ENCODE measurements at places on chromosomes 4 and X.

GRCh38 chr4:149961876-149962597, 116.2 kb upstream of the DCLK2 start:
- no peak for DNase-seq

- peak; percentile 59 for DNase-seq
Measured at GRCh38 chr4:44447563-44448504, 775 bp downstream of the KCTD8 start.

DNA sequence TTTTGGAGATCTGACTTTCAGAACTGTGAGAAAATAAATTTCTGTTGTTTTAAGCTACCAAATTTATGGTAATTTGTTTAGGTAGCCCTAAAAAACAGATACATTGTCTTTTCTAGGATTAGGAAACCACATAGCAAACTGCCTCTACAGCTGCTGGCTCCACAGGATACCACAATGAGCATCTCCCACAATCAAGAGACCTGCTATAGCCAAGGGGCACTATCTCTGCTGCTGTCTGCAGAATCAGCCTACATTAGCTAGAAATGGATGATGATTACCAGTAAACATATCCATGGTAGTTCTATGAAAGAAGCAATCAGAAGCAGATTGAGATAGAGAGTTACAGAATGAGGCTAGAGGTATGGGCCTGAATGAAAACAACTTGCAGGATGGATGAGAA, 244.4 kb upstream of the NDST4 start:
- DNase-seq = no peak

DNA sequence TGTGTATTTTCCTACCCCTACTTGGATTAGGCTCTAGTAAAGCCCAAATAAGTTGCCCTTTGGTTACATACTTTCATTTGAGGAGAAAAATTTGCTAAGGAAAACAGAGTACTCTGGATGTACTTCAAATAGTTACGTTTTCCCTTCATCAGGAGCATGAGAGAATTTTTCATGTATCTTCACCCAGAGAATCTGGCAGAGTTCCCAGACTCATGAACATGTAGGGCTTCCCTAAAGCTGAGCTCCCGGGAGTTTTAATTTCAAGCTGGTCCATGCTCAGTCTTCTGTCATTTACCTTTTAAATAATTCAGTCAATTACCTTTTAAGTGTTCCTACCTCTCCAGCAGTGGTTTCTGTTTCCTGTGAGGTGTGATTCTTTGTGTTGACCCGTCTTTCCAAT, 367.5 kb upstream of the GRID2 start:
- DNase-seq = no peak

GRCh38 chr4:8847331-8847730, 24.3 kb downstream of the HMX1 start:
- DNase-seq = no peak

DNA sequence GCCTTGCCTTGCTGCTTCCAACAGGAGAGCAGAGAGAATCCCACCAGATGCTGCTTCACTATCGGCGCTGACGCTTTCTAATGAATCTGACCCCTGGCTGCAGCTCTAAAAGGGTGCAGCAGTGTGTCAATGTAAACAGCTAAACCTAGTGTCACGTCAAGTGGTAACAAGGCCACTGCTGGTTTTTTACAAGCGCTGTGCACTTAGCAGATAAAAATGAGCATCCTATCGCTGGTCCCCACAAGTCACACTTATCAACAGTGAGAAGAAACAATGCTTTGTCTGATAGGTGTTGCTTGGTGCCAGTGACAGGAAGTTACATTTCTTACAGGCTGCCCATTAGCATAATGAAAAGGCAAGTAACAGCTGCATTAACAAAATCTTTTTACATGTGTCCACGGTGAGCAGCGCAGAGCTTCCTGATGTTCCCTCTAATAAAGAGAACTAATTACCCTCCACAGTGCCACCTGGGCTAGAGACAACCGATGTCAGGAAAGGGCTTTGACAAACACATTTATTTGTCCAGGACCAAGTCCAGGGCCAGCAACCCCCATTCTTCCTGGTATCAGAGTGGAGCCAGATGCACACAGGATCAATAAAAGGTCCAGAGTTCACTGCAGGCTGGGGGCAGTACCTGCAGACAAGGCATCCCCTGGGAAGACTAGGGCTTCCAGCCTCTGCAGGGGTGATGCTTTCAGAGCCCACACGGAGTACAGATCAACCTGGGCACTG, 176.0 kb downstream of the MGST2 start:
- no peak for DNase-seq

- no peak for DNase-seq
Measured at GRCh38 chrX:50877310-50877709, 33.2 kb upstream of the BMP15 start.

DNA sequence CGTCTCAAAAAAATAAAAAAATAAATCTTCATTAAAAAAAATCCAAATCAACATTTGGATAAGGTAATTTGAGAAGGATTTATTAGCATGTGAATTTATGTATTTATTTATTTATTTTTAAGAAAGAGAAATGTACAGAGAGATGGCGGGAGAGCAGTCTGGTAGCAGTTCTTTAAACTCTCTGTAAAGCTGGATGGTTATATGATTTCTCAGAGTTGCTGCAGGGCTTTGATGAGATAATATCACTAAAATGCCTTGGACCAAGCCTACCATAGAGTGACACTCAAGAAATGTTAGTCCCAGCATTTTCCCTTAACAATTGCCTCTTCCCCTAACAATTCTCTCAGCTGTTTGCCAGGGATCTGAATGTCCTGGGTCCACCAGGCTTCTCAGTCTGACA, 103.4 kb upstream of the LNX1 start:
- DNase-seq = no peak

- DNase-seq = no peak
Measured at GRCh38 chrX:41066391-41066790, 18.9 kb upstream of the USP9X start.

DNA sequence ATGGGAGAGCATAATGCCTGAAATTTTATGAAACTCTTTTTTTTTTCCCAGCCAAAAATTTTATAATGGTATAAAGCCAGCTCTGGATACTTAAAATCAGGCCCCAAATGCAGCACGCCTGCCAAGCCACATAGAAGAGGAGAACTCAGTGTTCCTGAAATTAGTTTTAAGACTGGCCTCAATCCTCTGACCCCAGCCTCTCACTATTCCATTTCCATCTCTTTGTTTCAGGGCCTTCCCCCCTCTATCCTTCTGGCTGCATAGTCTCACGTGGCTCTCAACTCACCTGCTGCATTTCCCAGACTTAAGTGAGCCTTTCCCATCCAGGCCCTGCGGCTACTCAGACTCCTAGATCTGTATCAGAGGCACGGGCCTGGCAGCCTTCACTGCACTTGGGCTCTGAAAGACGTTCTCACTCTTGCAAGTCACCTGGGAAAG, 5.2 kb upstream of the CBR4 start:
- no peak for DNase-seq

DNA sequence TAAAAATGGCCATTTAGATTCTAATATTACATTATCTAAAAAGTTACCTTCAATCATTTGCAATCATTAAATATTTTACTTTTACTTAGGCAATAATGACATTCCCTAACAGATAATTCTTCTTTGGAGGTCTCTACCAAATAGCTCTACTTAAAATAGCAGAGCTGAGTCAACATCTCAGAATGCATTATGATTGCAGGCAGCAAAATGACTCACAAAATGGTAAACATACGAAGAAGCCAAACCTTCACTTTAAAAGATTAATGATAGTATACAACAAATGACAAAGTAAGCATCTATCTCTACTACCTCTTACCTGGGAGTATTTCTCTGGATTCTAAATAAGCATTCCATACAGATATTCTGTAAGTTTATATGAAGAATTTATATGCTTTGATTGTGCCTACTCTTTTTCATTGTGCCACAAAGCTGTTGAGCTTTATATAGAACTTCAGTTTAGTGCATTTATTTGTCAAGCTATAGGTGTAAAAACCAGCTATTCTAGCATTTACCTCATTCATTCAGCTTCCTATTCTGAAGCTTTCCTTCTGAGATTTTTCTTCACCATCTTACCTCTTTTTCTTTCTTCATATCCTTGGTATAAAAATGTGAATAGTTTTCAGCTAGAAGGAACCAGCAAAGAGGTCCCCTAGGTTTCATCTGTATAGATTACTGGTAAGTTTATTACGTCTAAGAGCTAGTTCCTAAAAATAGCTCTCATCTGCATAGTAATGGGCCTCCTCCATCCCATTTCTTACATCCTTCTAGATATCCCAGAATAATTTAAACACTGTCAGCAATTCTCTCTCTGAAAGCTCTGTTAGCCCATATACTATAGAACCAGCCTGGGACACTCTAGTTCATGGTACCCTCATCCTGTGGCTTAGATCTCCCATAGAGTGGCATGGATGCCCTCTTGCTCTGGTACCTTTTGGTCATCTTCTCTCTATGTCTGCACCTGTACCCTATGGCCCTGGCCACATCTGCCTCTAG, 17.2 kb upstream of the SPCS3 start:
- no peak for DNase-seq

DNA sequence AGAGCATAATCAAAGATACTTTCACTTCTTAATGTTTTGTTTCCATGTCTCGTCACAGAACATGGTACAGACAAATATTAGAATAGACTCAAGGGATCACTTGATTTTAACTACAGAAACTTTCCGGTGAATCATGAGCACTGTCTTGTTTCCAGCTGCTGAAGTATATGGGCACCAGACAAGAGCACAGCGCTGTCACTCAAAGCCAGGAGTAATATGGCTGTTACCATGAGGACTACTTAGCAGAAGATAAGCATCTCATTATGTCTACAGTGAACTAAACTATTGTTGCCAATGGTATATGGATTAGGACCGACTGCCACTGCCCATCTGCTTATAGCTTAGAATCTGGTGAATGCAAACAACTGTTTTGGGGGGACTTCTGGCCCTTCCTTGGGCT, 34.3 kb downstream of the MECP2 start:
- DNase-seq = no peak

GRCh38 chr4:138412847-138413246, 170.7 kb upstream of the SLC7A11 start:
- DNase-seq = no peak

GRCh38 chr4:8052160-8052691, 106.4 kb downstream of the ABLIM2 start:
- DNase-seq = no peak

DNA sequence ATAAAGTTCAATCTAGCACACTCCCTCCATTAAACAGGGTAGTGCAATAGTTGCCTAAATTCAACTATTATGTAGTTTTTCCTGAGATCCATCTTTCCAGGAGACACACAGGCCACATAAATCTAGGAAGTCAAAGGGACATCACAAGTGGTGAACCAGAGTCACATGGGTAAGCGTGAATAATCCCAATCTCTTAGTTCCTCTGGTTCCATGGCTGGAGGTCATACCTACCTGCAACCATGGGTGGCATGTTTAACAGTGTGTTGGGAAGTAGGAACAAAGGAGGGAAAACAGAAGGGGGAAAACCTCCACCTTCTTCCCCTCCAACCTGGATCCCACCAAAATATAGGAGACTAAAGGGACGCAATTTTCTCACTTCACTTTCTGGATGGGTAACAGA, 2651.6 kb downstream of the ARAP2 start:
- DNase-seq = no peak

GRCh38 chr4:123116412-123116811, 194.0 kb upstream of the NUDT6 start:
- no peak for DNase-seq

DNA sequence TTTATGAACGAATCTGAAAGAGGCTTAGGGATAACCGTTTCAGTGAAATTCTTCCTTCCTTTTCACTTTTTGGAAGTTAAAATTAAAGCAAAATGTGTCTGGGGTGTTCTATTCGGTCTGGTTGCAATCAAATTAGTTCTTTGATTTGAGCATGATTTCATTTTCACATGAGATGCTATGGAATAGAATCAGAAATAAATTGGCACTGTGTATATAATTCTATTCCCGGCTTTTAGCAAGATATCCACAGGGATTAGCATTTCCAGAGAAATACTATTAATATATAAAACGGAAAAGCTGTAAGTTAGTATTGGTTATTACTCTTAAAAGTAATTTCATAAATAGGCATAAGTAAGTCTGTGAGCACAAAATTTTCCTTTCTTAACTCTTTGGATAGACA, 1676.8 kb upstream of the PCDH7 start:
- no peak for DNase-seq

DNA sequence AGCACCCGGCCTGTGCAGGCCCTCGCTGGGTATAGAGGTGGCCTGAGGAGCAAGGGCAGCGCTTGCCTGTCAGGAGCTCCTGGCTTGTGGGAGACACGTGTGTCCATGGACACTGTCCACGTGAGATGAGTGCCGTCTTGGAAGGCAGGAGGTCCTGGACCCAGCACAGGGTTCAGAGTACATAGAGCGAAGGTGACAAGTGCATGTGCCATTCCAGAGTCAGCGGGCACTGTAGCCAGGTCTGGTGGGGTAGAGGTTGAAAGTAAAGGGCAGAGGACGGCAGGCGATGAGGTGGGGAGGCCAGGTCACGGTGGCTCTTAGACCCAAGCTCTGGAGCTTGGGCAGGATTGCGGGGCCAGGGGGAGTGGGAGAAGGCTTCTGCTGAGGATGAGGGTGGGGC, 28.4 kb upstream of the TADA2B start:
- no peak for DNase-seq

GRCh38 chr4:145481164-145481941, at the start of gene SMAD1:
TSS of gene SMAD1 (plus strand) at chr4:145481853. CDS start at chr4:145514614, 32,761 bp downstream.
- peak; percentile 84 for DNase-seq

GRCh38 chrX:41516999-41517765, 70.0 kb downstream of the NYX start:
- DNase-seq = no peak

GRCh38 chrX:110536816-110537215, 178.2 kb downstream of the RTL9 start:
- no peak for DNase-seq

- no peak for DNase-seq
Measured at GRCh38 chr4:181418496-181418895, 824.7 kb upstream of the TENM3 start.

DNA sequence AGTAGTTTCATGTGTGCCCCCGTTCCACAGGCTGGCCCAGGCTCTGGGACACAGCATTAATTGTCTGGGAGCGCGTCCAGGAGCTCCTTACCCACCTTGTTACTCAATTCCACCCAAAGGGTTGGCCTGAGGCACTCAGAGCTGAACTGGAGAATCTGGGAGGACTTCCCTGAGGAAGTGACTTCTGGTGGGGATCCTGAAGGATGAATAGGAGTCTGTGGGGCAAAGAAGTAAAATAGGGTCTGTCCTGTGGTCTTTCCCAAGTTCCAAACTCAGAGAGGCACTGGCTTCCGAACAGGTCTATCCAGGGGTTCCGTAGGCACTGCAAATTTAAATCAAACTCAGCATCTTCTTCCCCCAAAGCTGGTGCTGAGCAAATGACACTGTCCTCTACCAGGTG, 204.3 kb downstream of the AFAP1 start:
- no peak for DNase-seq

- DNase-seq = no peak
Measured at GRCh38 chr4:142347241-142347640, 498.9 kb downstream of the INPP4B start.

DNA sequence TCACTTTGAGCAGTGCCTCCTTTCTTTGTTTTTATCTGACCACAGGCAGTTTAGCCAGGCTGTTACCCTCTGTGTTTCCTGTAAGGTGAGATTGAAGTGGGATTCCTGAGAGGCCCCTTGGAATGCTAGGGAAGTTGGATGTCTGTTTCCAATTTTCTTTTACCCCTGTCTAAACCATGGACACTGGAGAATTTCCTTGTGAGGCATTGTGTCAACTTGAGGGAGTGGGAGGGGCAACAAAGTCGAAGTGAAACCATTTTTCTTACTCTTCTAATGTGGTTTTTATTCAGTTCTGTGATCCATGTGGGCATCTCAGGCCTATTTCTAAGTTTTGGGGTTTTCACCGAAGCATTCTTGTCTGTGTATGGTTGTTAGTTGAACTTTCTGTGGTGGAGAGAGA, 296.1 kb upstream of the UGT8 start:
- peak; percentile 2 for DNase-seq
